Neural crest cell (in vitro differentiated cells): ENCODE measurements at places on chromosomes 1 and 21.

DNA sequence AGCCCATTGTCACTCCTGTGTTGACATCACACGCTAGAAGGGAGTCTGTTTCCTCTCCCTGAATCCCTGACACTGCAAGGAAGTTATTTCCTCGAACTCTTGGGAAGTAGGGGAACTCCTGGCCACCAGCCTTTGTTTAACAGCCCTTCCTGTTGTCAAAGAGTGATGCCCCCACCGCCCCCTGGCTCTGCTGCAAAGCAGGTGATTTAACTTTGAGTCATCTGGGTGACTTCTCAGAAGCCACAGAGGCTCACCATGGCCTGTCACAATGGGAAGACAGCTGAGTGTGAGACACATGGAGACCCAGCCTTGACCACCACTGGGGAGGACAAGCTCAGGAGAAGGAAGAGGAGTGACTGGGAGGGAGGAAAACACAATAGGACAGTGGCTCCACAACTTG, 182.8 kb downstream of the PSMG1 start:
- no peaks in the 10 kb centered on the region for H3K36me3 ChIP-seq
- H3K27me3 ChIP-seq = no peaks in the 10 kb centered on the region
- no peak for DNase-seq
- no peak overlapping the region for H3K4me3 ChIP-seq

DNA sequence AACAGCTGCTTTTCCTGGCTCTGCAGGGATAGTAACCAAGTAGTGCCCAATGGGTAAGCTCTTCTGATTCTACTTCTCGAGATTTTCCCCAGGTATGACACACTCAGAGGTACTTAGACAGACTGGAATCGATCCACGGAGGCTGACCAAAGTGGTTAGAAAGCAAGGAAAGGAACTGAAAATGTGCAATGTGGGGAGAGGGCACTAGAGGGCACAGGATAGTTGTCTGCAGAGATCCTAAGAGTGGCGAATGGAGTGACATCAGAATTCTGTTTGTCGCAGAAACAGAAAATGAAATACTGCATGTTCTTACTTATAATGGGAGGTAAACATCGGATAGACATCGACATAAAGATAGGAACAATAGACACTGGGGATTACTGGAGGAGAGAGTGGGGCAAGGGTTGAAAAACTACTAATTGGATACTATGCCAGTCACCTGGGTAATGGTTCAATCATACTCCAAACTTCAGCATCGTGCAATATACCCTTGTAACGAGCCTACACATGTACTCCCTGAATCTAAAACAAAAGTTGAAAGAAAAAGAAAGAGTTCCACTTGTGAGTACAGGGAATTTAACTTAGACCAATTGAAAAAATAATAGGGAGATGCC, 23.3 kb downstream of the CYP2J2 start:
- no peak overlapping the region for H3K4me3 ChIP-seq
- no peak overlapping the region for H3K27ac ChIP-seq
- H3K36me3 ChIP-seq = no peaks in the 10 kb centered on the region
- peaks cover 4% of the 10 kb centered on the region for H3K4me1 ChIP-seq
- DNase-seq = peak; percentile 23
- peaks cover 3% of the 10 kb centered on the region for H3K27me3 ChIP-seq

GRCh38 chr1:201485184-201485774, 16.3 kb upstream of the PHLDA3 start:
- peaks cover 30% of the 10 kb centered on the region for H3K27me3 ChIP-seq
- DNase-seq = no peak

DNA sequence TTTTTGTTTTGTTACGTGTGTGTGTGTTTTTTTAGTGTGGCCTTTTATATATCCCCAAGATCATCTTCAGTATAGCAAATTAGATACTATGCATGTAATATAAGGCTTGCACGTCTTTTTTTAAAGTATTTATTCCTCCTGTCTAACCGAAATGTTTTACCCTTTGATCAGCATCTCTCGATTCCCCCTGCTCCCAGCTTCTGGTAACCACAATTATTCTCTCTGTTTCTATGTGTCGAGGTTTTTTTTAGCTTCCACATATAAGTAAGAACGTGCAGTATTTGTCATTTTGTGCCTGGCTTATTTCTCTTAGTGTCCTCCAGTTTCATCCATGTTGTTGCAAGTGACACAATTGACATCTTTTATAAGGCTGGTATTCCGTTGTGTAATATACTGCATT, 18.7 kb downstream of the CEP85 start:
- no peaks in the 10 kb centered on the region for H3K4me1 ChIP-seq
- no peak for DNase-seq
- no peaks in the 10 kb centered on the region for H3K27me3 ChIP-seq
- no peak overlapping the region for H3K4me3 ChIP-seq
- H3K36me3 ChIP-seq = peaks cover 16% of the 10 kb centered on the region
